ENCODE measurements at places on chromosomes 7 and 10.

GRCh38 chr10:42801135-42801534 lies 18.5 kb downstream of the BMS1 start:
- no peak for DNase-seq

GRCh38 chr7:95684505-95684904 lies 87.8 kb upstream of the DYNC1I1 start:
- DNase-seq = no peak

DNA sequence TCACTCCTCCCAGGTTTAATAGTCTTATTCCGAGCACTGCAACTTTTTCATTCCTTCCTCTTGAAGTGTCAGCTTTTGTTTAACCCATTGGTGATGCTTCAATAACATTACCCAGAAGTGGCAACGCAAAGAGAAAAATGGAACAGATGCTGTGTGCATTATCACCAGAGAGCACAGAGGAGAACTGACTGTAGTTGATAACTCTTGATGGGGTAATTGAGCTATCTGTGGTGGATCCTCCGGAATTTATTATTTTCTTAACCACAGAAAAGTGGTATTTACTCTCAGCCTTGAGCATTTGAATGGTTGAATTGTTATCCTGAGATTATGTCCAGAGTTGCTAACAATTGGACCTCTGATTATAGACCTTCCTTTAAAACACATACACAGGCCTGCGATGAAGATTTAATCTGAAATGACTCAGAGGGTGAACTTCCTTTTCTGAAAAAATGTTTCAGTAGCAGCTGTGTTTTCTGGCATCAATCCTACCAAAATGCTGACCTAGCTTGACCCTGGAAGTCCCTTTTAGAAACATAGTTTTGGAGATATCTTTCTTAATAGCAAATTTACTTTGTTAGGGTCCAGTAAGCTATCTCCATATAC lies 1584.4 kb upstream of the LRRTM3 start:
- DNase-seq = no peak

GRCh38 chr7:101381549-101382111 lies 19.0 kb downstream of the COL26A1 start:
- no peak for DNase-seq

DNA sequence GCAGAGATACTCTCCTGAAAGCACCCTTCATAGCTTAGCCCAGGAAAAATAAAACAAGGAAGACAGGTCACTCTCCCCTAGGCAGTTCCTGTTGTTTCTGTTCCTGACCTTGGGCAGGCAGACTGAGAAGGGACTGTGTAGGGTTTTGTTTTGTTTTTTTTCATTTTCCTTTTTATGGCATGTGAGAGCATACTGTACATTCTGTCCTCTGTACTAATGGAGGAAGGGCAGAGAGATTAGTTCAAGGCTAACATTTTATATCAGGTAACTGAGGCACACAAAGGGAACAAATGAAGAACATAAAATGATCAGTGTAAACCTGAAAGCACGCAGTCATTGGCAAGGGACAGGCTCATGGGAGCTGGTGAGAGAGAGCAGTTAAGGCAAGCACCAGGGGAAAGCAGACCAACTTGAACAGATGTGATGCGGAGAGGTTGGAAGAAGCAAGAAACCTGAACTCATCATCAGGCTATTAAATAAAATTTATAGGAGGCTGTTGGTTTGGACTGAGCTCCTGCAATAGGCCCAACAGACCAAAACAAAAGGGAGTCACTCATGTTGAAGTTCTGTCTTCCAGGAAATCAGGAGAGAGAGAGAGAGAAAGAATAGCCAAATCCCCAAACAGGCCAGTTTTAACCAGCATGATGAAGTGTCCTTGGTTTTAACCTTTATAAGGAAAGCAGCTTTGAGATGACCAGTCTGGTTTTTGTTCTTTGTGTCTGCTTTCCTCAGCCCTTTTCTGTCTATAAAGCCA lies 34.1 kb upstream of the PDCD4 start:
- no peak for DNase-seq
